CD4-positive, alpha-beta T cell treated with Interleukin-17A for 4 hours (primary cell): ENCODE measurements at places on chromosomes 16 and 17.

GRCh38 chr17:13490427-13490826 lies 111.3 kb downstream of the HS3ST3A1 start:
- DNase-seq = no peak

DNA sequence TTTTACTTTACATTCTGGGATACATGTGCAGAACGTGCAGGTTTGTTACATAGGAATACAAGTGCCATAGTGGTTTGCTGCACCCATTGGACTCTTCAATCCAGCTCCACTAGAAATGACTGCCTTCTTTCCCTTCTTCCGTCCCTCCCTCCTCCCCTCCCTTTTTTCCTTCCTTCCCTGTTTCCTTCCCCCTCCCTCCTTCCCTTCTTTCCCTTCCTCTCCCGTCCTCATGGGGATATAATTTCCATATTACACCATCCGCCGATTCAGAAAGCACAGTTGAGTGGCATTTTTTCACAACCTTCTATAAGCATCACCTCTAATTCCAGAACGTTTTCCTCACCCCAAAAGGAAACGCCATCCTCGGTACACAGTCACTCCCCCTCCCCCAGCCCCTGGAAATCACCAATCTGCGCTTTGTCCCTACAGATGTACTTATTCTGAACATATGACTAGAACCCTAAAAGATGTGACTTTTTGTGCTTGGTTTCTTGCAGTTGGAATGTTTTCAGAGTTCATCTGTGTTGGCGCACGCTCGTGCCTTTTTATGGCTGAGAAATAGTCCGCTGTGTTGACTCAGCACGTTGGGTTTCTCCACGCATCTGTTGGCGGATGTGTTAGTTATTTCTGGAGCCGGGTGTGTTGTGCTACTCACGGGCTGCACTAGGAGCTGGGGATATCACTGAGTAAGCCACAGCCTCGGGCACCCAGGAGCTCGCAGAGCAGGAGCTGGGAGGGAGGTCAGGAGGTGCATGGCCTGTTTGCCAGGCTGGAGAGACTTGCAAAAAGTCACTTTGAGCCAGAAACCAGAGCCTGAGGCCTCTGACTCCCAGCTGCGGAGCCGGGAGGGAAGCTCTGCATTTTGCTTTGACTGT lies 336.4 kb downstream of the SEC14L1 start:
- peak; percentile 52 for DNase-seq

DNA sequence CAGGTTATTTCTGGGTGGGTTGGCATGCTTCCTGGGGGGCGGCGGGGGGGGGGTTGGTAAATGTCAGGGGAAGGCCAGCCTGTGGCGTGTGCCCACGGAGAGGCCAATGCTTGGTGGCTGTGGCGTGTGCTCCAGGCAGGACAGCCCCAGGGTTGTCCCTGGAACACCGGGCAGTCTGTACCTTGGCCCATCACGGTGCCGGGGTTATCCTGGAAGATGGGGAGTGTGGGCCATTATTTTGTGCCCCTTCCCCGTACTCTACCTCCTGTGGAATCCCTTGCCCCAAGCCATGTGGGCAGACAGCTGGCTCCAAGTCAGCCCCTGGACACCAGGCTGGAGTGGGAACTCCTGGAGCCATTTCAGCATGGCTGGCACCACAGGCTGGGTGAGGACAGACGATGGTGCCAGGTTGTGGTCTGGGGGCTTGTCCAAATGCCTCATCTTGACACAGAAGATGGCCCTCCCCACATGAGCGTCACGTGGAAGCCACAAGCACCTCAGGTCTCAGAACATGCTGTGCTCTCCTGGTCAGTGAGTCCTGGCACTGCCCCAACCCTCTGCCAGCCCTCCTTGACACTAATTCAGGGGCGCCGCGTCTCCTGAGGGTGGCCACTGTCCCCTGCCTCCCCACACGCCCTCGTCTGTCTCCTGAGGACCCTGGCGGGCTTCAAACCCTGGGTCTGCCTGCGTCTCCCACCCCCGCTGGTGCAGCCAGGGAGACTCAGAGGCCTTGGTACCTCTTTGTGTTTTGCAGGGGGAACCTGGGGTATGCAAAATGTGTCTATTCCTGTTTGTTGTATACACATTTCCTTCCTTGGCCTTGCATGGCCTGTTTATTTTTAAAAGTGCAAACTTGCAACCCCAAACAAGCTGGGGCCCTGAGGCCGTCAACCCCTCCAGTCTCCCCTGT lies 4.3 kb downstream of the SLC16A3 start:
- no peak for DNase-seq

GRCh38 chr17:75738218-75738802 lies 17.1 kb downstream of the ITGB4 start:
- DNase-seq = no peak

DNA sequence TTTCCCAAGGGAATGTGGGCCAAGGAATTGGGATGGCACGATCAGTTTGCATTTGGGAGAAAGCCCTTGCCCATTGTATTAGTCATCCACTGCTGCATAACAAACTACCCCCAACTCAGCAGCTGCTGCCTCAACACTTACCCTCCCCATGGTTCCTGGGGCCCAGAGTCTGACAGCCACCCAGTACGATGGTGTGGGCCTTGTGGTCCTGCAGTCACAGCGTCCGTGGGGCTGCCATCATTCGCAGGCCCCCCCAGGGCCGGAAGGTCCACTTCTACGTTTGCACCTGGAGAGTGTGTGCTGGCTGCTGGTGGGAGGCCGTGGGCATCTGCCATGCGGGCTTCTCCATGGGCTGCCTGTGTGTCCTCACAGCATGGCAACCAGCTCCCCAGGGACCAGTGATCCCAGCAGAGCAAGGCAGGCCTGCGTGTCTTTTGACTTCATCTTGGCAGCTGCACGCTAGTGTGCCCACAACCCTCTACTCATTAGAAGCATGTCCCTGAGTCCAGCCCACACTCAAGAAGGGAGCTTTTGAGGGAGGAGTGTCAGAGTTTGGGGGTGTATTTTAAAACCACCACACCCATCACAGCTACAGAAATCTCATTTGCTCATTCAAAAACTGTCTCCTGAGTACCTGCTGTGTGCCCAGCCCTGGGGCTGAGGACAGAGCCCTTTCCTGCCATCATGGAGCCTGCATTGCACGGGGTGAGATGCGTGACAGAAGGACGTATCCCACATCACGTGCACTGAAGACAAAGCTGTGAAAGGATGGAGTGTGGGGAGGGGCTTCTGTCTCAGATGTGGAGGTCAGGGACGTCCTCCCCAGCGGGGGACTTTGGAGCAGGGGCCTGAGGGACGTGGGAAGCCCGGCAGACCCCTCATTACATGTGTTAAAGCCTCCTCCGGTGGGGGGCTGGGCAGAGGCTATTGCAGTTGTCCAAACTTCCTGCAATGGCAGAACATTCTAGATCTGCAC lies 185.0 kb upstream of the ZNF469 start:
- DNase-seq = no peak

- no peak for DNase-seq
Observed at GRCh38 chr16:3594316-3595109, 16.9 kb downstream of the SLX4 start.

GRCh38 chr17:79952901-79953300 lies 82.8 kb downstream of the TBC1D16 start:
- no peak for DNase-seq
